ENCODE measurements at places on chromosomes 7 and 10. TPM values are rescaled to one million over a fixed set of nuclear protein-coding genes. Genes with fewer than 3 reads are reported as not detected.

The LIPF gene
- total RNA-seq: not detected

- H3K27ac ChIP-seq: no peak overlapping the region
- H3K27me3 ChIP-seq: no peaks in the 10 kb centered on the region
- no peak for DNase-seq
- H3K4me1 ChIP-seq: peaks cover 5% of the 10 kb centered on the region
These were observed 48.3 kb downstream of the KIAA1549 start for GRCh38 chr7:138932870-138933269.

DNA sequence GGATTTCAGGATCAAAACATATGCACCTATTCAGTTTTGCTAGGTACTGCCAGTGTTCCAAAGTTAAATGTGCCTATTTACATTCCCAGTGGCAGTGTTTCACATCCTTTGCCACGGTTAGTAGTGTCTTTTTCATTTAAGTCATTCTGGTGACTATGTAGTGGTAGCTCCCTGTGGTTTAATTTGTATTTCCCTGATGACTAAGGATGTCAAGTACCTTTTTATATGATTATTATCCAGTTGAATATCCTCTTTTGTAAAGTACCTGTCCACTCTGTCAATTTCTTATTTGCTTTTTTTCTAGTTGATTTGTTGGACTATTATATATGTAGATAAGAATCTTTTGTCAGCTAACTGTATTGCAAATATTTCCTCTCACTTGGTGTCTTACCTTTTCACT lies 45.1 kb downstream of the TMEM60 start:
- no peaks in the 10 kb centered on the region for H3K36me3 ChIP-seq
- no peaks in the 10 kb centered on the region for H3K4me1 ChIP-seq
- no peak for DNase-seq
- H3K27me3 ChIP-seq: no peaks in the 10 kb centered on the region
- no peak overlapping the region for H3K27ac ChIP-seq

DNA sequence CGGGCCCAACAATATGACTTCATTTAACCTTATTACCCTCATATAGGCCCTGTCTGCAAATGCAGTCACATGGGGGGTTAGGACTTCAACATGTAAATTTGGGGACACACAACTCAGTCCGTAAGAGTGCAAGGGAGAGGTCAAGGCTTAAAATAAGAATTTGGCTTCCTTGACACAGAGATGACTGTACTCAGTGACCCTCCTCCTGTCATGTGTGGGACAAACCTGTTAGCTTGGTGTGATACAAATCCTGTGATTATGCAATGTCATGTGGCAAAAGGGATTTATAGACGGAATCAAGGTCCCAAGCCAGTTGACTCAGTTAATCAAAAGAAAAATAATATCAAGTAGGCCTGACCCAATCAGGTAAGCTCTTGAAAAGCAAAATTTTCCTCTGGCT lies 25.9 kb upstream of the GTPBP4 start:
- H3K4me3 ChIP-seq: no peak overlapping the region
- H3K4me1 ChIP-seq: no peaks in the 10 kb centered on the region
- H3K36me3 ChIP-seq: no peaks in the 10 kb centered on the region
- no peak for DNase-seq

DNA sequence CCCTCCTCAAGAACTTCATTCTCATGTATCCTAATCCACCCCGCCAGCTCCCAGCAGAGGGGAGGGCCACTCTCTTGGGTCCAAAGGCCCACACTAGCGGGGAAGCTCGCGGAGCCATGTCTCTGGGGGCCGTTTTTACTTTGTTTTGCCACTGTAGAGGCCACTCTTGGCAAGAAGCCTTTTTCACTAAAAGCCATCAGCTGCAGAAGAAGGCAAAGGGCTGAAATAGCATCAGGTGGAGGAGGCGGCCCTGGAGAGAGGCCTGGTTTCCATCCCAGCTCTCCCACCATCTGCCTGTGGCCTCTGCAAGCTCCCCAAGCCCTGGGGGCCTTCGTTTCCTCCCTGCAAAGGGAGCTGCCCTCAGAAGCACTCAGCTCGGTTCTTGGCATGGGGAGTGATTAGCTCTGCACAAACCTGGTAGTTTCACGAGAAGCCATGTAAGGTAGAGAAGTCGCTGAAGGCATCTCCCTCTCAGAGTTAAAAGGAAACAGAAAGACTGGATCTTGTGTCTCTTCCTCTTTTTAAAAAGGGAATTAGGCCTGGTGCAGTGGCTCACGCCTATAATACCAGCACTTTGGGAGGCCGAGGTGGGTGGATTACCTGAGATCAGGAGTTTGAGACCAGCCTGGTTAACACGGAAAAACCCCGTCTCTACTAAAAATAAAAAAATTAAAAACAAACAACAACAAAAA lies 70.3 kb downstream of the PARP12 start:
- H3K4me3 ChIP-seq: no peak overlapping the region
- H3K27me3 ChIP-seq: no peaks in the 10 kb centered on the region
- DNase-seq: no peak
- H3K4me1 ChIP-seq: no peaks in the 10 kb centered on the region

GRCh38 chr10:88813200-88813599 lies 10.7 kb downstream of the LIPM start:
- no peak overlapping the region for H3K27ac ChIP-seq
- H3K4me3 ChIP-seq: no peak overlapping the region
- no peaks in the 10 kb centered on the region for H3K36me3 ChIP-seq
- H3K4me1 ChIP-seq: no peaks in the 10 kb centered on the region

The TET1 gene
- 2.4 TPM for total RNA-seq

- H3K27me3 ChIP-seq: no peaks in the 10 kb centered on the region
- H3K27ac ChIP-seq: no peak overlapping the region
- DNase-seq: no peak
- H3K4me1 ChIP-seq: peaks cover 14% of the 10 kb centered on the region
These were observed 74.6 kb upstream of the FRMD4A start for GRCh38 chr10:14405076-14406065.

DNA sequence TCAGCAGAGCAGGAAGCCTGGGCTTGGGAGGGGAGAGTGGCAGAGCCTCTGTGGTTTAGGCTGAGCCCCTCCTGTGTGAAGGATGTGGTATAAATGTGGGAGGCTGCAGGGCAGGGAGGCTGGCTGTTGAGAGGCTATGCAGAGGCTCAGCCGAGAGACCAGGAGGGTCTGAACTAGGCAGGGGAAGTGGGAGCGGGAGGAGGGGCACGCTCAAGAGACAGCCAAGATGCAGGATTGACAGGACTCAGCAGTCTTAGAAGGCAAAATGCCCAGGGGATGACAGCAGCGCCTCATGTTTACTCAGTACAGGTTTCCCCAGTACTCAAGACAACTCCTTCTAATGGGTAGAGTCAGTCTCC lies 24.3 kb downstream of the BTBD16 start:
- no peak overlapping the region for H3K4me3 ChIP-seq
- H3K27me3 ChIP-seq: no peaks in the 10 kb centered on the region
- H3K4me1 ChIP-seq: no peaks in the 10 kb centered on the region
- no peak overlapping the region for H3K27ac ChIP-seq
- no peak for DNase-seq
- H3K36me3 ChIP-seq: no peaks in the 10 kb centered on the region

The ACBD5 gene
- total RNA-seq: 11.1 TPM

DNA sequence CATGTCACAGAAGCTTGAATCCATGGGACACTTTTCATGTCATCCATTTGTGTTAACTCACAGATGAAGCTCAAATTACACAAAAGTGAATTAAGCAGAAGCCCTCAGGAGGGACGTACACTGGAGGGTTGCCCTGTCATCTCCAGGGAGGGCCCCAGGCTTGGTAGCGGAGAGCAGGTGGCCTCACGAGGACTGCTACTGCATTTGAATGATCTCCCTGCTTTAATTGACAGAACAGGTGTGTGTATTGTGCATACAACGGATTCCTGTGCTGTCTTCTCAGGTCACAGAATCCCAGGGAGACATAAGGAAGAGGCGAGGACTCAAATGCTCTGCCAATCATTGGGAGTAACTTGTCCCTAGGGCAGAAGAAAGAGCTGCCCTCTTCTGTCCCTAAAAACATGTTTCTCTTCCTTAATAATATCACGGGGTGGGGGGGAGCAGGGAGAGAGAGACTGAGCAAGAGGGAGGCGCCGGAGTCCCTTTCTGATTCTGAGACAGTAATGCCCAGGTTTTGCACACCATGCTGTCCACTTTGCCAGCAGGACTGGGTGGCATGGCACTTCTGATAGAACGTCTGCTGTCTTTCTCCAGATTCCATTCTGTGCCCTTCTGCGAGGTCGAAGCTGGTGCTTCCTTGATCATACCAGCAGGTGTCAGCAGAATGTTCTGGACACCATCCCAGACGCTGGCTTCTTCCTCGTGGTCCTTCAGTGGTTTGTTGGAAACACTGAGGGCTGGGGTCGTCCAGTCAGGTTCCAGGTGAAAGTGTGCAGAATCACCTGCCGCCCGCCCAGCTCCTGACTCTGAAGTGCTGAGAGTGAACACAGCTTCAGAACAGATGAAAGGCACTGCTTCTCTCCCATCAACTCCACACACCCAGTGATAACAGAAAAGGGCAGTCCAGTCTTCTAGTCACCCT lies 26.2 kb upstream of the RASGEF1A start:
- no peak for DNase-seq
- H3K27ac ChIP-seq: no peak overlapping the region
- no peaks in the 10 kb centered on the region for H3K4me1 ChIP-seq
- no peaks in the 10 kb centered on the region for H3K36me3 ChIP-seq

DNA sequence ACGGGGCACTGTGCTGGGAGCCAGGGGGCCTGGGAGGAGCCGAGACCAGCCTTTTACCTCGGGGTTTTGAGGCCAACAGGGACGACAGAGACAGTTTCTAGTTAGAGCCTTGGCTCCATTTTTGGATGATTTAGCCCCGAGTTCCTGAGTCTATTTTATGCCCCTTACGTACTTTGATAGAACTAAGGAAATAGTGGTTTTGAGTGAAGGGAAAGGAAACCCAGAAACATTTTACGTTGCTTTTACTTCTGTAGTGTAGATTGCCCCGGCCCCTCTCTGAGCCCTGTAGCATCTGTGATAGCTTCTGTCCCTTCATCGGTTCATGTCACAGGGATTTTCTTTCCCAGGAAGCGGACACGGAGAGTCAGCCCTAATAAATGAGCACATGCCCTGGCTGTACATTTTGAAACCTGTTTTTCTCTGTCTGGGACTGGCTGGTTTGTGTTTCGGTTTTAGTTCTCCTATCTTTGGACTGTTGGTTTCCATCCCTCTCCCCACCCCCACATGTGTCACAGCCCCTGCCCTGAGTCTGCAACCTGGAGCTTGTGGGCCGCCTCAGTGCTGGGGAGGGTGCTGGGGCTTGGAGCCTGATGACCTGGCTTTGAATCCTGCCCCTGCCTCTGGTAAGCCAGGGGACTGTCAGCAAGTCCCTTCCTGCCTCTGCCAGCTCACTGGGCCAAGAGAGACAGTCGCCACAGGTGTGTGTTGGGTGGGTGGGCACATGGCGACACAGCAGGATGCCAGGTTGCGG lies 6.9 kb upstream of the ORAI2 start:
- DNase-seq: no peak
- peaks cover 11% of the 10 kb centered on the region for H3K36me3 ChIP-seq
- peak overlapping the region; percentile 39 for H3K4me3 ChIP-seq
- H3K27me3 ChIP-seq: no peaks in the 10 kb centered on the region

The NPM3 gene
- 16.3 TPM for total RNA-seq

DNA sequence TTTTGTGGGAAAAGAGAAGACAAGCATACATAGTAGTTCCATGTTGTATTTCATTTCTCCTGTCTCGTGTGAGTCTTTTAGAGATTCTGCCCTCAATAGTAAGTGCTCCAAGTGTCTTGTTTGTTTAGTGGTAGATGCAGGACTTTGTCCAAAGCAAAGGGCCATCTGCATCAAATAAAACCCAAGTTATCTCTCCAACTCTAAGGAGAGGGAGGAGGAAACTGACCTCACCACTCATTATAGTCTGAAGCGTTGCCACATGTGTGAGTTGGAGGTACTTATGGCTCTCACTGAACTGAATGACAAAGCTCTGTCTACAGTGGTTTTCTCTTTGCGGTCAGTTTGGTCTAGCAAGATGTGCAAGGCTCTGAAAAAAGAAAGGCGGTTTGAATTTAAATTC lies 272.6 kb downstream of the DOCK4 start:
- no peaks in the 10 kb centered on the region for H3K27me3 ChIP-seq
- no peaks in the 10 kb centered on the region for H3K4me1 ChIP-seq
- H3K27ac ChIP-seq: no peak overlapping the region
- no peak overlapping the region for H3K4me3 ChIP-seq
- DNase-seq: no peak
- H3K36me3 ChIP-seq: no peaks in the 10 kb centered on the region

GRCh38 chr7:156533420-156533819 lies 107.2 kb upstream of the RNF32 start:
- no peaks in the 10 kb centered on the region for H3K36me3 ChIP-seq
- H3K4me3 ChIP-seq: no peak overlapping the region
- H3K27me3 ChIP-seq: no peaks in the 10 kb centered on the region
- no peak for DNase-seq
- no peaks in the 10 kb centered on the region for H3K4me1 ChIP-seq
- no peak overlapping the region for H3K27ac ChIP-seq

DNA sequence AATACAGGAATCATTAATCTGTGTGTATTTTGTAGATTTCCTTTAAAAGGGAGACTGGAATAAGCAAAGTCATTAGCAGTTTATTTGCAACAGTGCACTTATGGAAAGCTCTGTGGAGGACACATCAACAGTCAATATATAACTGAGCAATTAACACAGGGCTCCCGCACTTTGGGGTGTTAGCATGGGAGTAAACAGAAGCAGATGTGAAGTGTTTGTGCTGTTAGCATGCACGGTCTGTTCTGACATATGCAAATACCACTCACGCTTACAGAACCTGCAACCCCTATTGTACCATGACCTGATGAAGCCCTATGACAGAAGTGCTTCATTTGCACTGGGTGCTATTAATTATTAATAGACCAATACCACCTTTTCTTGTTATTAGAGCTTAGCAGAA lies 118.9 kb downstream of the PPP1R3A start:
- H3K4me3 ChIP-seq: no peak overlapping the region
- H3K36me3 ChIP-seq: no peaks in the 10 kb centered on the region
- H3K27me3 ChIP-seq: no peaks in the 10 kb centered on the region

The STAMBPL1 gene
- total RNA-seq: 2.2 TPM

- H3K27ac ChIP-seq: no peak overlapping the region
- no peak for DNase-seq
- H3K4me3 ChIP-seq: no peak overlapping the region
- H3K36me3 ChIP-seq: peaks cover 2% of the 10 kb centered on the region
- H3K27me3 ChIP-seq: no peaks in the 10 kb centered on the region
- H3K4me1 ChIP-seq: peaks cover 1% of the 10 kb centered on the region
These were observed 29.2 kb downstream of the FAM3C start for GRCh38 chr7:121366852-121367431.

The SLC39A12 gene
- not detected for total RNA-seq

The STK32C gene
- total RNA-seq: 4.2 TPM

- no peak overlapping the region for H3K27ac ChIP-seq
- H3K27me3 ChIP-seq: no peaks in the 10 kb centered on the region
- no peak for DNase-seq
These were observed 29.4 kb upstream of the ADCYAP1R1 start for GRCh38 chr7:31022726-31023125.

The ARMC3 gene
- total RNA-seq: not detected

DNA sequence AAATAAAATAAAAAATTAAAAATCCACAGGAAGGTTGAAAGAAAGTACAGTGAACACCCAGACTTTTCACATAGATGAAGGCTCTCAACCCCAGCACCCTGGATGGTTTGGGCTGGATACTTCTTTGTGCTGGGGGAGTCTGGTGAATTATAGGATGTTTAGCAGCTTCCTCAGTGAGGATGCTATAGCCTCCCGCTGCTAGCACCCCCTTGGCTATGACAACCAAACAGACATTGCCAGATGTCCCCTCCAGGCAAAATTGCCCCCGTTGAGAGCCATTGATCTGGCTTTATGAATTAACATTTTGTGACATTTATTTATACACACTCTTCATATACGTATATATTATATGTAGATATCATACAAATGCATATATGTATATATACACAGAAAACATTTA lies 21.6 kb downstream of the SMKR1 start:
- H3K36me3 ChIP-seq: no peaks in the 10 kb centered on the region
- no peak overlapping the region for H3K27ac ChIP-seq
- no peak overlapping the region for H3K4me3 ChIP-seq

Measured in thoracic aorta (tissue), 2 donors.